RCC 7860 (cell line): ENCODE measurements at places on chromosomes 13 and 19.

DNA sequence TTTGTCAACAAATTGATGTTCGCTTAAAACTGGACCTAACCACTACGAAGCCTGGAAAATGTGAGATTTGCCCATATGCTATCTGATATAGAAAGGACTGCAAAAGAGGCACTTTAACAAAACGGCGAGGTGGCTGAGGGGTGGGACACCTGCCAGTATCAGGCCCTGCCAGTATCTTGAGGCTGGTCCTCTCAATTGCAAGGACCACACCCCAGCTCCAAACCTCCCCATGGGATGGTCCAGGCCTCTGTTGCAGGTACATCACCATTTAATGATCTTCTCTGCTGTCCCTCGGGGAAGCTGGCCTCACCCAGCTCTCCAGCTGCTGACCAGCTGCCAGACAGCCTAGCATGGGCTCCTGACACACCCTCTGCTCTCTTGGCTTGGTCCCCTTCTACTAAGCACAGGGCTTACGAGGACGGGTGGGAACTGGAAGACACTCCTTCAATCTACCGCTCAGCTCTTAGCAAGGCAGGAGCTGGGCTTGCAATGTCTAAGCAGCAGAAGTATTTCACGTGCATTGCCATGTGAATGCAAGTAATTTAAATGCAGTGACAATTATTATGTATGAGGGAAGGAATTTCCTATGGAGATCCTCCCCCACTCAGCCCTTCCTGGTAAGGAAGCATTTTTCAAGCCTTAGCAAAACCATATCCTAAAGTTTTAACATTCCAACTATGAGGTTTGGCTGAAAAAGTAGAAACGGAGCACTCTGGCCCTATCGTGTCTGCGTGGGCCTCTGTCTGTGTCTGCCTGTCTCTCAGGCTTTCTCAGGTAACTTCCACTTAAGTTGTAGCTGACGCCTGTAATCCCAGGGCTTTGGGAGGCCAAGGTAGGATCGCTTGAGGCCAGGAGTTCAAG is 63.9 kb downstream of the LATS2 start:
- peak; percentile 71 for DNase-seq

DNA sequence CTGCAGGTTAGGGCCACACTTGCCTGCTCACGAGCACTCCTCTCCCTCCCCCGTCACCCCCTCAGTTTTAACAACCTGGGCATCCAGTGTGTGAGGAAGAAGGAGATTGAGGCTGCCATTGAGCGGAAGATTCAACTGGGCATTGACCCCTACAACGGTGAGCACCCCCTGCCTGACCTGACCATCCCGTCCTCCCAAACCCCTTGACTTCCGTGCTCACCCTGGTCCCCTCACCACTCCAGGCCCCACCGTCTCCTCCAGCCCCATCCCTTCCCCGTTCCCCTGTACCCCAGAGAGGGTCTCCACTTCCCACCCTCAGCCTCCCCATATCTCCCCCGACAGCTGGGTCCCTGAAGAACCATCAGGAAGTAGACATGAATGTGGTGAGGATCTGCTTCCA is 13.6 kb upstream of the CLASRP start:
- DNase-seq, result no peak

- no peak for DNase-seq
These were observed 927 bp downstream of the COL4A2 start for GRCh38 chr13:110307767-110308655.

- peak; percentile 53 for DNase-seq
These were observed 3.3 kb downstream of the GPX4 start for GRCh38 chr19:1106841-1107660.

- DNase-seq, result no peak
These were observed 1422.2 kb upstream of the PCDH20 start for GRCh38 chr13:62837895-62838294.

DNA sequence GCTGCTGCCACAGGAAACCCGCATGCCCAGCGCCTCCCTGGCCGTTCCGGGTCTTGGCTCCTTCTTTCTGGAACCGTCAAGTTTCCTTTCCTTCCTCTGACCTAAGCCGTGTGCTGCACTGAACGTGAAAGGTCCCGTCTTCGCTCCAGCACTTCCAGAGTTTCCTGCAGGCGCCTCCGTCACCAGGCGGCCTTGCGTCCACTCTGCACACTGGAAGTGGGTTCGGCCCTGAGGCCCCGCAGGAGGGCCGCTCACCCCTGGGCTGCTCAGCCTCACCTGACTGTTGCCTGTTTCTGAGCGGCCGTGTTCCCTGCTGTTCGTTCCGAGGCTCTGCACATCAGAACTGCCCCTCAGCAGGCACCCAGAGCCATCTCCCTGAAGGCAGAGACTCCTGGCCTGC is 12.3 kb upstream of the MEX3D start:
- no peak for DNase-seq

- no peak for DNase-seq
These were observed 218.1 kb downstream of the SLITRK5 start for GRCh38 chr13:87889254-87889653.

DNA sequence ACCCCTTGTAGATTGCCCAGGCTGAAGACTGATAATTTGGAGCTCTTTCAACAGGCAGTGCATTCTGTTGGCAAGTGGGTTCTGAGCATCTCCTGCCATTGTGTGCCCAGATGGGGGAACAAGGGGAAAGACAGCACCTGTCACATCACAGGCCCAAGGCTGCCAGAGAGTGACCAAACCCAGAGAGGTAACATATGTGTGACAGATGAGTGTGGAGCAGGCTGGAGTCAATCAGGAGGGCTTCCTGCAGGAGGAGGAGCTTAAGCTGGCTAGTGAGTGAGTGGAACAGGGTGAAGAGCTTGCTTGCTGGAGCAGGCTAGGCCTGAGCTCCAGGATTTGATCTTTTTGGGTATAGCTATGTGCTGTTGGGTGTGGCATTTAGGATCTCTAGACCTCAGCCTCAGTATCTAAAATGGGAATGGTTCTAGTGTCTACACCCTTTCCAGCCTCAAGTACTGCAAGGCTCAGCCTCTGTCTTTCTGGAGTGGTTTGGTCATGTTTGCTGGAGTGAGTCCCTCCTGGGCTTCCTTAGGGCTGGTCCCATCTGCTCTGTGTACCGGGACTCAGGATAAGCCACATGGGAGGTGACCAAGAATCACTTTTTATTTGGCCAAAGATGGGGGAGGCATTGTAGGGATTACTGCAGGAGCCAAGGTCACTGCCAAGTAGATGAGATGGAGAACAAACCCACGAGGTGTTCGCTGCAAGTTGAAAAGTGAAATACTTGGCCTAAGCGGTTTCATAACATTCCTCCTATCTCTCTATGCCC is 152.4 kb upstream of the TSHZ3 start:
- no peak for DNase-seq
